Dorsolateral prefrontal cortex (tissue), 122 donors: ENCODE measurements at places on chromosomes 13 and 19. TPM values are rescaled to one million over a fixed set of nuclear protein-coding genes. Genes with fewer than 3 reads are reported as not detected.

The SLC25A30 gene
- 12.2 TPM for total RNA-seq

The PROZ gene
- total RNA-seq = not detected

The PABPC3 gene
- 0.31 TPM for total RNA-seq

The NAPSA gene
- total RNA-seq = 1.7 TPM

The CYP2A7 gene
- total RNA-seq = not detected

The ZNF709 gene
- total RNA-seq = 14.9 TPM

The DLEU7 gene
- 10.1 TPM for total RNA-seq

The SPRY2 gene
- 43.5 TPM for total RNA-seq
